NCI-H187 (cell line): ENCODE measurements at places on chromosomes 12 and 14.

DNA sequence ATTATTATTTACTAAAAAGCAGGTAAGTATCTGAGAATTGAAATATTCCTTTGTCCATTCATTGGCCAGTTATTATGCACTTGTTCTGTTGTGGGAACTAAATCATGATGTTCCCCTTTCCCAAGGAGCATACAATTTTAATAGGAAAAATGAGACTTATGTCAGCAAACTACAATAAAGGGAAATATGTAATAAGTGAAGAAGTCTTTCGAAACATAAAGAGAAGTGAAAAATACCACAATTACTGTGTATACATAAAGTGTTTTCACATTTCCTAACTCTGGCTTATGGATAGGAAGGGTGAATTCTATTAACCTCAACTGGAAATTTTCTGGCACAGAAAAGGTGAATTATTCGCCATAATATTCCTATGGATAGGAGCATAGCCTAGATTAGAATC, 78.4 kb upstream of the DNM1L start:
- DNase-seq = no peak

DNA sequence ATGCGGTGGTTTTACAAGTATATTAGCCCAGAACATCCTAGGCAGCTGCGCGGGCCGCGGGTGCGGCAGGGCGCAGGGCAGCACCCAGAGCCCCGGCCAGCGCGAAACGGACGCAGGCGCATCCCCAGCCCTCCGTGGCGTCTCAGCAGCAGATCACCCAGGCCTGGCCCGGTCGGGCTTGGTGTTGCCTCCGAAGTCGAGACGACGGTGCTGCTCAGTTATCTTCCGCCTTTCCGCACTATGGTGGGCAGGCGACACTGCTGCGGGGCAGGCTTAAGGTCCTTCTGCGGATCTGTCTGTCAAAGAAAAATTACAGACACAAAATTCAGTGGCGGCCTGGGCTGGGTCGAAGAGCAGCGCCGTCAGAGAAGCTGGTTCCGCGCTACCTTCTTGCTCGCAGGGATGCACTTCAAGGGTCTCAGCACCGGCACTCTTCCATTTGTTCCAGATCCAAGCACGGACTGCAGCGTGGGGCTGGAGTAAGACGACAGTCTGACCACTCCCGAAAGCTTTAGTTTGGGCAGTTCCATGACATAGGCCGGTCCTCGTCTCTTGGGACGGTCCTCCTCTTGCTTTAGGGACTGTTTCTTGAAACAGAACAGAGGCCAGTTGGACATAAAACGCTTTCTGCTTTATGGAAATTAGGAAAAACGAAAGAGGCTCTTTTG, 75.8 kb downstream of the MOK start:
- DNase-seq = no peak

DNA sequence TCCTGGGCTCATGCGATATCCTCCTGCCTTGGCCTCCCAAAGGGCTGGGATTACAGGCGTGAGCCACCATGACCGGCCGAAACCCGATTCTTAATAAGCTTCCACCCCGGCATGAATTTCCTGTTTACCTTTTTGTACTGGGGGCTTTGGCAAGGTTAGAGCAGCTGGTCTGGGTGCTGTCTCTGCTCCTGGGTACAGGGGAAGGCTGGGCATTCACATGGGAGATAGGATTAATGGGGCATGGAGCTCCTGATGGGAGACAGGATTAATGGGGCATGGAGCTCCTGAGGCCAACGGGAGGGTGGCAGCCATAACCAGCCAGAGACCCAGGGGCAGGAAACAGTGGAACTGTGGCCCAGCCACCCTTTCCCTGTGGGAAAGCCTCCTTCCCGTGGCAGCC, 69.5 kb upstream of the DICER1 start:
- no peak for DNase-seq

- DNase-seq = no peak
Measured at GRCh38 chr14:104274806-104275205, 136.4 kb downstream of the KIF26A start.

DNA sequence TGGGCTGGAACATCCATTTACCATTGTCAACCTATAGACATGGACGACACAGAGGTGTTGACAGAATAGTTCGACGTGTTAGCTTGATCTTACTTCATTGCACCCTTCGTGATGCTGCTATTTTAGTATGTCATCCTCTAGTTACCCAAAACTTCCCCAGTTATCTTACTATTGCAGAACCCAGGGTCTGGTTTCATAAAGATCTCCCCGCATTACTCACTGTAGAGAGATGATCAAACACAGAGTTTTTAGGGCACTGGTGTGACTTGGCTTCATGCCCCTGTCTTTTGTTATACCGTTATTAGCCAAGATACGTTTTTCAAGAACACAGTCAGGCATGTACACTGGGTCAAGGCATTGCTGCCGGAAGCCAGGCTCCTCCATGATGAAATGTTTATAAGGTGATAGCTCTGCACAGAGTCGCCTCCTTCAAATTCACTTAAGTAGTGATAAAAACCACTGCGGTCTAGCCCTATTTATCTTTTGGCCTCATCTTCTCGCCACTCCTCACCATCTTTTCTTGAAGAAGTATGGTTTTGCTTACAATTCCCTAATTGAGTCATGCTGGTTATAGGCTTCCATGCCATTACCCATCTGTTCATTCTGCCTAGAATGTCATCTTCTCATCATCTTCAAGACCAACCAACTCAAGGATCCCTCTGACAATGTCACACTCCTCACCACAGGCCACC, 1127.9 kb downstream of the VRK1 start:
- DNase-seq = no peak

DNA sequence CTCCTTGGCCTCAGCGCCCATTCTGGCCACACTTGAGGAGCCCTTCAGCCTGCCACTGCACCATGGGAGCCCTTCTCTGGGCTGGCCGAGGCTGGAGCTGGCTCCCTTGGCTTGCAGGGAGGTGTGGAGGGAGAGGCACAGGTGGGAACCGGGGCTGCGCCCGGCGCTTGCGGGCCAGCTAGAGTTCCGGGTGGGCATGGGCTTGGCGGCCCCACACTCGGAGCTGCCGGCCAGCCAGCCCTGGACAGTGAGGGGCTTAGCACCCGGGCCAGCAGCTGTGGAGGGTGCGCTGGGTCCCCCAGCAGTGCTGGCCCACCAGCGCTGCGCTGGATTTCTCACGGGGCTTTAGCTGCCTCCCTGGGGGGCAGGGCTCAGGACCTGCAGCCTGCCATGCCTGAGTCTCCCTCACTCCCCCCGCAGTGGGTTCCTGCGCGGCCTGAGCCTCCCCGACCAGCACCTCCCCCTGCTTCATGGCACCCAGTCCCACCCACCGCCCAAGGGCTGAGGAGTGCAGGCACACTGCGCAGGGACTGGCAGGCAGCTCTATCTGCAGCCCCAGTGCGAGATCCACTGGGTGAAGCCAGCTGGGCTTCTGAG, 28.0 kb downstream of the TMEM117 start:
- no peak for DNase-seq

- DNase-seq = no peak
Measured at GRCh38 chr12:121668750-121669520, 519 bp downstream of the MORN3 start.

DNA sequence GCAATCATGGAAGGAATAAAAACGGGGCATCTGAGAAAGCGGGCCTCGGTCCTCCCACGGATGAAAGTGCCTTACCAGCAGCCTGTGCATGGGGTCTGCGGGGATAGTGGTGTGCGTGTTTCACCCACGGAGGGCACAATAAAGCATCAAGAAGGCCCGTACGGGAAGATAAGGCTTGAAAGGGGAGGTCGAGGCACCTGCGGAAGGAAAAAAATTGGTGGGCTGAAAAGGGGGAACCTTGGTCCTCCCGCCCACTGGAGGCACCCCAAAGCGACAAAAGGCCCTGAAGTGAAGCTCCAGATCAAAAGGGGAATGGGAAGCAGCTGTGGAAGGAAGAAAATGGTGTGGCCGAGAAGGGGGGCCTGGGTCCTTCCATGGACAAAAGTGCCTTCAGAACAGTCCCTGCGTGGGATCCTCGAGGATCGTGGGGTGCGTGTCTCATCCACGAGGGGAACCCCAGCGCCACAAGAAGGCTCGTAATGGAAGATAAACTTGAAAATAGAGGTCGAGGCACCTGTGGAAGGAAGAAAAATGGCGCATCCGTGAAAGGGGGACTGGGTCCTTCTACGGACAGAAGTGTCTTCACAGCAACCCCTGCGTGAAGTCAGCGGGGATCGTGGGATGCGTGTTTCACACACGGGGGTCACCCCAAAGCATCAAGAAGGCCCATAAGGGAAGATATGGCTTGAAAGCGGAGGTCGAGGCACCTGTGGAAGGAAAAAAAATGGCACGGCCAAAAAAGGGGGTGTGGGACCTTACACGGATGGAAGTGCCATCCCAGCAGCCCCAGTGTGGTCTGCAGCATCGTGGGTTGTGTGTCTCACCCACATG, 276.9 kb downstream of the ALG10 start:
- no peak for DNase-seq

DNA sequence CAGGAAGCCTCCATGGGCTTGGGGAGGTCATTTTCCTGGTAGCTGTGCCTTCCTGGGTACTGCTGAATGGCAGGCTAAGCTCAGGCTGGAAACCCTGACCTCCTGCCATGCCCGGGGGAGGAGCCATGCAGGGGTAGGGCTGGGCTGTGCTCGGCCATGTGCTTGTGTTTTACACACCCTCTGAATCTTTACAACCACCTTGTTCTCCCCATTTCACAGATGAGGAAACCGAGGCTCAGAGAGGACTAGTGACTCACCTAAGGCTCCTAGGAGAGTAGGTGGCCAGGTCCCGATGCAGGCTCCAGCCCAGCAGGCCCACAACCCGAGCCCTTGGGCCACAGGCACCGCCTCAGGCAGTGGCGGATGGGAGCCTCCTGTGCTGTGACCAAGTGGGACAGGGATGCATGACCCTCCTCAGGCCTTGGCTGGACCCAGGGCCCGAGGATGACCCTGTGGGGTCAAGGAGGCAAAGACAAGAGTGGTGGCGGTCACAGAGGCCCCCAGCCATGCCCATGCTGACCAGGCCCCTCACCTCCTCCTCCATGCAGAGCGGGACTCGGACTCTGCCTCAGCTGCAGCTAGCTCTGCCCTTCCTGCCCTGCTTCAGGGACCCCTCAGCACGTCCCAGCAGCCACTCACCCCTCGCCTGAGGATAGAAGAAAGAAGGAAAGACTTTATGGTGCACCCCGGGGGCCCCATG, 136.1 kb downstream of the CALM1 start:
- DNase-seq = no peak
